ENCODE measurements at places on chromosomes 7 and 10.

DNA sequence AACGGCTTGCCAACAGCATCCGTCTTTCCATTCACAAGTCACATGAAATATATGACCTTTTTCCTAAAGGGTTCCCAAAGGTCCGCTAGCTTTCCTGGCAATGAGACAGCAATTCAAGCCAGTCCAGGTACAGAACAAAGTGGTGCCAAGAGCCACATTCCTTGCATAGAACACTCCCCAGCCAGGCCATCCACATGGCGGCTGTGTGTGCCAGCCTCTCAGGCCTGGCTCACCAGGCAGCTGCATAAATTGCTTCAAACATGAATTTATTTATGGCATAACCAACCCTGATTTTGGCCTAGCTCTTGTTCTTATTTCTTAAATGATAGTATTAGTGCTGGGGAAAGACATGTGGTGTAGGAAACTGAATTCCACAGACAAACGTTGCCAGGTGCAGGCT lies 63.7 kb upstream of the CREB5 start:
- no peak for DNase-seq

DNA sequence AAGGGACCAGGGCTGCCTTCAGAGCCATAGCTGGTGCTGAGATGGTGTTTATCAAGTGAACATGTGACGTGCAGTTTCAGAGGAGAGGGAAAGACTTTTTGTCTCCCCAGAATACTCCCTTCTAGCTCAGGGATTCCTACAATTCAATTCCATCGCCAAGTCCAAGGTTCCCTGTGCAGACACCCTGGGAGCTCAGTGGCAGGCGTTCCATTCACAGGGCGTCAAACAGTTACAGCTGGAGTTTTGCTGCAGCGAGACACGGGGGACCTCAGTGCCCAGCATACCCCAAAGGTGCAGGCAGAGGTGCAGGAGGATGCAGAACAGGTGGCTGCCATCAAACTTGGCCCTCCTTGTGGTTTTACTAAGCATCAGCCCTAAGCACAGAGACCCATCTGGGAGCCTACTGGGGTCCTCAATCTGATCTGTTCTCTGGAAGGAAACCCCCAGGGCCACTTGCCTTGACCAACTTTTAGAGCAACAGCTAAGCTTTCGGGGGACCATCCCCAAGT lies 846 bp upstream of the CALML5 start:
- DNase-seq: no peak

GRCh38 chr10:6542999-6543430 lies 37.1 kb downstream of the PRKCQ start:
- DNase-seq: no peak

DNA sequence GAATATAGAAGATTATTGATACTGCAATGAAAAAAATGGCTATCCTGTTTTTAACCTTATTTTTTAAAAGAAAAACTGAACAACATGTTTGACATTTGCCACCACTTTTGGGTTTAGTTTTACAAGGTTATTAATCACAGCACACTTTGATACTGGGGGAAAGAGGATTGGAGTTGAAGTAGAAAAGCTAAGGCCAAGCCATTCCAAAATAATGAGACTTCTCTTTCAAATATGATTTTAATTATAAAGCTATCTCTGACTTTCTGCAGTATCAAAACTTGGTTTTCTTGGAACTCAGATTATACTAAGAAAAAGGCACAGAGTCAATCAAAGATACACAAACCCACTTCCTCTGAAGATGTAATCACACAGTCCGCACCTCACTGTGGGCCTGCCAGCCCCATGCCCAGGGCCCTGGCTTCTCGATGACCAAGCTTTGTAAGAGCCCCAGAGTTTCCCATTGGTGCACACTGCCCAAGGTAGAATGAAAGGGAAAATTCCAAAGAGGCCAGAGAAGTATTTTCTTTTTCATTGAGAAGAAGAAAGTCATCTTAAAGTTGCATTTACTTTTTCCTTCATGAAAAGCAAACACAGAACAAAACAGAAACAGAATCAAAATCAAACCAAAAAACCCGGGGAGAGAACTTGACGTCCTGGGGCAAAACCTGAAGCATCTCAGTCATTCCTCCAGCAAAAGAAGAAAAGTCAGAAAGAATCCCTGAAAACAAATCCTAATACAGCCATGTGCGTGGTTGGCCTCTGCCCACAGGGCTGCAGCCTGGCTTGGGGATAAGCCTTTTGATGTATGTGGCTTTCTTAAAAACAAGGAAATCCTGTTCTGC lies 187.7 kb upstream of the KLF6 start:
- no peak for DNase-seq

GRCh38 chr10:6924166-6924565 lies 344.1 kb upstream of the PRKCQ start:
- no peak for DNase-seq

DNA sequence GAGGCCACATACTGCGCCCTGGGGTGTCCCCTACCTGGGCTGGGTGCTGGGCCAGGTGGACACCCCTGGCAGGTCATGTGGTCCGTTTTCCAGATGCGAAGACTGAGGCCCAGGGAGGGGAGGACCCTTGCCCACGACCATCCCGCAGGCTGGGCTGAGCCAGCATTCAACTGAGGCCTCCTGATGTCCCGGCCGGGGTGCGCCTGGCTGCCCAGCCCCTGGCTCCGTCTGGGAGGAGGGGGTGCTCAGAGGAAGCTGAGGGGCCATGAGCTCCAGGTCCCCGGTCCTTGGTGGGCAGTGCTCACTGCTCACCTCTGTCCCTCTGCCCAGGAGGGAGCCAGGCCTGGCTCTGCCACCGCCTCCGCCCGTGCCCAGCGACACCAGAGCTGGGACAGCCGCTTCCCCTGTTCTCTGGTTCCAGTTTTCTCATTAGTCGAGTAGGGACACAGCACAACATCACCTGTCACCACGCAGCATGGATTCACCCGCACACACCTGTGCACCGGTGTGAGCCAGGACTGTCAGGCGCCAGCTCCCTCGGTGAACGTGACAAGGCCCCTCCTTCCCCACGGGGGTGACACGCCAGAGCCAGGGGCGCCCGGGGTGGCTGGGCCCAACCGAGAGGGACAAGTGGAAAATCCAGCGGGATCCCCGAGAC lies 139.7 kb downstream of the ELFN1 start:
- no peak for DNase-seq

- DNase-seq: no peak
Measured at GRCh38 chr7:98976396-98977185, 98.3 kb downstream of the TRRAP start.

GRCh38 chr7:4164556-4164955 lies 517.5 kb upstream of the FOXK1 start:
- DNase-seq: no peak

DNA sequence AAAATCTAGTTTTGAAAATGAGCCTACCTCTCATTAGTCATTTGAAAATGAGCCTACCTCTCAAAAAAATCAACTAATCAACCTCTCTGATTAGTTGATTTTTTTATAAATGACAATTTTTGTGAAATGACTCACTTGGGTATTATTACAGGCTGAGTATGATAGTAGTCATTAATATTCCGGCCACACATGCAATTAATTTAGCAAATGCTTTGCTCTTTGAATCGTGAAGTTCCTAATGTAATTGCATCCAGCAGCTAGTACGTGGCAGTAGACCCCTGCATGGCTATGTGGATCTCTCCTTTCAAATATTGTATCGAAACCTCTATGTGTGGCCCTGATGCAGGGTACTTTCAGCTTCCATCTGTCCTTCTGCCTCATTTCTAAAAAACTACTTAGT lies 245.9 kb upstream of the PHYHIPL start:
- no peak for DNase-seq

DNA sequence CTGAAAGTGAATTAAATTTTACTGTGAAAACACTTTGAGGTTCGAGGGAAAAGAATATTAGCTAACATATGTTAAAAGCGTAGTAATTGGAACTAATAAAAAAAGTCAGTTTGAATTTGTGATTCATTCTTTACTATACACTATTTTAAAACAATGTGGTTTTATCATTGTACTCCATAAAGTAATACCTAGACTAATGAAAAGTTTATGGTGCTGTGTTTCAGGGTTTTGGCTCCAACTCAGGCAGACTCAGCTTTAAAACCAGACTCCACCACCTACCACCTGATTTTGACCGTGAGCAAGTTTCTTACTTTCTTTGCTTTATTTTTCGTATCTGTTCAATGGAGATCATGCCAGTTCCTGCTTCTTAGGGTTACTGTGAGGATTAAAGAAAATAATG lies 9.2 kb upstream of the PRTFDC1 start:
- no peak for DNase-seq

GRCh38 chr7:112505495-112505894 lies 24.7 kb downstream of the LSMEM1 start:
- no peak for DNase-seq

DNA sequence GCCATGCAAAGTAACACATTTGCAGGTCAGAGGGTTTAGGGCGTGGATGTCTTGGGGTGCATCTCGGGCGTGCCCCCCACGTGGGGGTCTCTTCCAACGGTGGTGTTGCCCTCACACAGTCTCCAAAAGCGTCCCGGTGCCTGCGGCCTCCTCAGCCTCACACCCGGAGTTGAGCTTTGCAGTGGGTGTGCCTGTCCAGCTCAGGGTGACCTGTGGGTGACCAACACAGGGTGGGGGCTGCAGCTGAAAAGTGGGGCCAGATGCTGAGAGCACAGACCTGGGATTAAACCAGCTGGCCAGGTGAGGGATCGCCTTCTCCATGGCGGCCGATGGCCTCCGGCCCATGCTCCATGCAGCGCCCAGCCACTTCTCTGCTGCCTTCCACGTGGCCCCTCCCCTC lies 63.1 kb downstream of the PWWP2B start:
- no peak for DNase-seq

DNA sequence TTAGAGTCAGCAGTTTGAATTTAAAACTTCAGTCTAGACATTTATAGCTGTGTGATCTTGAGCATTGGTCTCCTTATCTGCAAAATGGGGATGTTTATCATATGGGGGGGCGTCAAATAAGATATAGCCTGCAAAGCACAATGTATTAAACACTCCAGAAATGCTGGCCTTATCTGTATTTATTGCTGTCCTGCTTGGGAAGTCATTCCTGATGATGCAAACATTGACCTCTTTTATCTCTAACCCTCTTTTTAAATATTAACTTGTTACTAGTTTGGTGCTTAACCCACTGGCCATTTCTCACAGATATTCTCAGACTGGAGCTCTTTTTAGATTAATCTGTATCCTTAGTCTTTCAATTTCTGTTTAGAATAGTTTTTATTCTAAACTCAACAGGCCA lies 13.2 kb downstream of the MRPS33 start:
- no peak for DNase-seq

GRCh38 chr7:44093102-44093641 lies 10.8 kb upstream of the POLM start:
- no peak for DNase-seq

GRCh38 chr7:6478186-6478585 lies 30.4 kb upstream of the DAGLB start:
- DNase-seq: no peak

GRCh38 chr10:29948881-29949355 lies 110.5 kb downstream of the JCAD start:
- no peak for DNase-seq

- no peak for DNase-seq
Measured at GRCh38 chr10:113091920-113092319, 141.9 kb downstream of the TCF7L2 start.

GRCh38 chr7:1954366-1955004 lies 278.3 kb downstream of the MAD1L1 start:
- DNase-seq: no peak

- DNase-seq: no peak
Measured at GRCh38 chr7:12518920-12519681, 51.4 kb upstream of the SCIN start.

DNA sequence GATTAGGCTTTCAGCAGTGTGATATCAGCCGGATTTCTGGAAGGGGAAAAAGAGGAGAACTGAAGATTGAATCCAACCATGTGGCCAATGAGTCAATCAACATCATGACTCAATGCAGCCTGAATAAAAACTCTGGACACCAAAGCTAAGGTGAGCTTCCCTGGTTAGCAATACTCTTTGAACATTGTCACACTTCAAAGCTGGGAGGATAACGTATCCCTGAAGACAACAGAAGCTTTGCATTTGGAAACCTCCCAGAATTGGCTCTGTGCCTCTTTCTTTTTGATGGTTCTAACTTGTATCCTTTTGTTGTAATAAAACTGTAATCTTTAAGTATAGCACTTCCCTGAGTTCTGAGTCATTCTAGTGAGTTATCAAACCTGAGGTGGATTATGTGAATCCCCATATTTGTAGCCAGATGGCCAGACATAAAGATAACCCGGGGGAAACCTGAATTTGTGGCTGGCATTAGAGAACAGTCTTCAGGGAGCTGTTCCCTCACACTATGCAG lies 284.4 kb downstream of the IPMK start:
- no peak for DNase-seq

DNA sequence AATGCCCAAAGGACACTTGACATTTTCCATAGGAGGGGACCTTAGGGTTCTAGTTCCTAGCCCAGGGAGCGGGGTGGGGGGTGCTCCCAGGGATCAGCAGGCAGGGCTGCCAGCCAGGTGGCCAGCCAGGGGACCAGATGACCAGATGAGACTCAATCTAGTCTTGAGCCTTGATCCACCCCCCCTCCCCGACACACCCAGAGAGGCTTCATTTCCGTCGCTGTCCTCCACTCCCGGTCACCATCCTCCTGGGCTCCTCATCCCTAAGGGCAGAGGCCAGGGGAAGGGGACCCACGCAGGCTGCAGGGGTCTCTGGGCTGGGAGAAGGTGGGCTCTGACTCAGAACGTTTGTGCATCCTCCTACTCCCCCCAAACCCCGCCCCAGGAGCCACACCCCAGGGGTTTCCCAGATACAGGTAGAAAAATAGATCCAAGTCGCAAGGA lies 1.0 kb downstream of the STX1A start:
- no peak for DNase-seq

- DNase-seq: no peak
Measured at GRCh38 chr10:129525401-129525801, 58.4 kb downstream of the MGMT start.

Measured in esophagus squamous epithelium (tissue), 5 donors.